ENCODE measurements at places on chromosomes 7 and 10. TPM values are rescaled to one million over a fixed set of nuclear protein-coding genes. Genes with fewer than 3 reads are reported as not detected.

GRCh38 chr10:132425029-132425756 lies 28.2 kb downstream of the PWWP2B start:
- no peaks in the 10 kb centered on the region for H3K36me3 ChIP-seq
- H3K27ac ChIP-seq: no peak overlapping the region
- no peaks in the 10 kb centered on the region for H3K27me3 ChIP-seq
- peaks cover 19% of the 10 kb centered on the region for H3K4me1 ChIP-seq

DNA sequence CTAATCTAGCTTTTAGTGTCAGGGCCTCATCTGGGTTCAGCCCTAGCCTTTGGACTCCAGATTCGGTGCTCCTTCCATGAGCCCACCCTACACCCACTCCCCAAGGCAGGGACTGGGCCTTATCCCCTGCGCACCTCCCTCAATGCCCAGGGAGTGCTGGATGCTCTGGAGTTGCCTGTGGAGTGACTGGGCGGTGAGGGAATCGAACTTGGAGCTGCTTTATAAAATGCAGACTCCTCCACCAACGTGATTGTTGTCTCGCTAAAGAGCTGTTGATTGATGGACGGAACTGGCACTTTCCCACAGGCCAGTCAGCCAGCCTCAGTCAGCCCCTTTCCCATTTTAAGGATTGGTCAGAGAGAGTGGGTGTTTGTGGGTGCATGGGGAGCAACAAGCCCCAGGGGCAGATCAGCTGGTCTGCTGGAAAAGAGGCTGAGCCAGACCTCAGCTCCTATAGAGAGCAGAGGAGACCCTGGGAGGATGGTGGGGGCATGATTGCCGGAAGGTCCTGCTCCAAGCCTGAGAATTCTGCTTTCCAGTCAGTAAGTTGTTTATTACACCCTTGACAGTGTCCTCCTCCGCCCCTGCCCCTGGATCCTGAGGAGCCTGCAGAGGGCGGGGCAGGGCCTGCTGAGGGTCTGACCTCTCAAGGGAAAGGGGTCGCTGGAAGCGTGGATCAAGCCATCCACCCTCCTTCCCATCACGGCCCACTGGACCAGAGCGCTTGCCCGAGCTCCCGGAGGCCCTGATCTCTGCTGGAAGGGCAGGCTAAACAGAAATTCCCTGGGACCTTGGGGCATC lies 16.7 kb downstream of the UNC5B start:
- H3K27me3 ChIP-seq: no peaks in the 10 kb centered on the region
- H3K4me1 ChIP-seq: peaks cover 3% of the 10 kb centered on the region
- H3K36me3 ChIP-seq: no peaks in the 10 kb centered on the region

- no peaks in the 10 kb centered on the region for H3K36me3 ChIP-seq
- H3K4me3 ChIP-seq: no peak overlapping the region
- DNase-seq: no peak
- no peaks in the 10 kb centered on the region for H3K4me1 ChIP-seq
Observed at GRCh38 chr10:111578076-111578475, 501.2 kb downstream of the ADRA2A start.

Gene ZNF488
- total RNA-seq: not detected

- H3K36me3 ChIP-seq: no peaks in the 10 kb centered on the region
- H3K27ac ChIP-seq: no peak overlapping the region
- H3K27me3 ChIP-seq: no peaks in the 10 kb centered on the region
- peaks cover 10% of the 10 kb centered on the region for H3K4me1 ChIP-seq
- no peak overlapping the region for H3K4me3 ChIP-seq
Observed at GRCh38 chr7:107768263-107768662, 24.3 kb downstream of the CBLL1 start.

DNA sequence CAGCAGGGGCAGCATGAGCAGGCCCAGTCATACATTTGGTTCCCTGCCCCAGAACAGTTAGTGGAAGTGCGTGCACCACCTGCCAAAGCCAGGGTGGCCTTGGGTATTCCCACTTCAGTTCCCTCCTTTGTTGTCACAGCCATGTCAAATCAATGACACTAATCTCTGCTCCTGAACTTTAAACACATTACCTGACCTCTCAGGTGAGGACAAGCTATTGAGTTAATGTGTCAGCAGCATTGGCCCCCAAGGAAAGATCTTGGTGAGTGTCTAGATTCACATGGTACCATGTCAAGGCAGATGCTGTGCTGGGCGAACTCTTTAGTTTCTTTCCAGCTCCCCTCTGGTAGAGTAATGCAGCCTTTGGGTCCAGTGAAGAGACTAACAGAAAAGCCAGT lies 2.1 kb downstream of the CYP3A5 start:
- H3K36me3 ChIP-seq: no peaks in the 10 kb centered on the region
- no peak overlapping the region for H3K4me3 ChIP-seq
- no peaks in the 10 kb centered on the region for H3K27me3 ChIP-seq
- no peak for DNase-seq

Gene AGR2
- total RNA-seq: not detected

DNA sequence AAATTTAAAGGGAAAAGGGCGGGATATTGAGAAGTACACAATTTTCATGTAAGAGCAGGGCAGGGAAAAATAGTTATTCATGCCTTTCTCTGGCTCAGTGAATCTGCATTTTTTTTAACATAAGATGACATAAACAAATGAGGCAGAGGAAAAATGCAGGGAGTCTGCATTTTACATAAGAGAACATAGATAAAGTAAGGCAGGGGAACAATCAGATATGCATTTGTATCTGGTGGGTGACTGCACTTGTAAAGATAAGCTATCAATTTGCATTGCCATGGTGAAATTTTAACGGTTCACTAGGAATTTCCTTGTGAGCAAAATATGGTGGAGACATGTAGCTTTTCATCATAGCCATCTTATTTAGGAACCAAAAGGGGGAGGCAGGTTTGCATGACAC lies 33.5 kb downstream of the ALOX5 start:
- peaks cover 4% of the 10 kb centered on the region for H3K27me3 ChIP-seq
- peaks cover 6% of the 10 kb centered on the region for H3K4me1 ChIP-seq
- no peak overlapping the region for H3K27ac ChIP-seq
- H3K4me3 ChIP-seq: no peak overlapping the region
- no peaks in the 10 kb centered on the region for H3K36me3 ChIP-seq
- DNase-seq: no peak

- peaks cover 17% of the 10 kb centered on the region for H3K27me3 ChIP-seq
- DNase-seq: no peak
- no peak overlapping the region for H3K27ac ChIP-seq
- no peaks in the 10 kb centered on the region for H3K4me1 ChIP-seq
- H3K36me3 ChIP-seq: no peaks in the 10 kb centered on the region
Observed at GRCh38 chr10:117621196-117621595, 78.7 kb downstream of the EMX2 start.

- peaks cover 2% of the 10 kb centered on the region for H3K36me3 ChIP-seq
- H3K27me3 ChIP-seq: no peaks in the 10 kb centered on the region
Observed at GRCh38 chr7:150994141-150994837, 3.5 kb downstream of the NOS3 start.

DNA sequence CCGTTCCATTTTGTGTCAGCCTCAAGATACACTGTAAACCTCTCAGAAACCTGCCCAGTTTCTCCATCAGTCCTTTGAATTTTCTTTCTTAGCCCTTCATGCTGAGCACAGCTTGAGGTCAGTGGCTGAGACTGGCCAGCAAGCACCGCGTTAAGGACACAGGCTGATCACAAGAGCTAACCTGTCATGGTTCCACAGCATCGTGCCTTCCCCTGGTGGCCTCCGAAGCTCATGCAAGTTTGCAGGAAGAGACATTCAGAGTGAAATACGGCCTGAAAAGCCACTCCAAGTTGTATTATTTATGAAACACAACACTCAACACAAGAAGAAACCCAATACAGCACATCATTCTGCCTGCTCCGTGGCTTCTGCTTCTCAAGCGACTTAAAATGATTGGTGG lies 57.0 kb upstream of the PFKP start:
- no peak overlapping the region for H3K27ac ChIP-seq
- H3K4me1 ChIP-seq: no peaks in the 10 kb centered on the region
- H3K36me3 ChIP-seq: no peaks in the 10 kb centered on the region
- no peak overlapping the region for H3K4me3 ChIP-seq
